ENCODE measurements at places on chromosomes 16 and 17.

DNA sequence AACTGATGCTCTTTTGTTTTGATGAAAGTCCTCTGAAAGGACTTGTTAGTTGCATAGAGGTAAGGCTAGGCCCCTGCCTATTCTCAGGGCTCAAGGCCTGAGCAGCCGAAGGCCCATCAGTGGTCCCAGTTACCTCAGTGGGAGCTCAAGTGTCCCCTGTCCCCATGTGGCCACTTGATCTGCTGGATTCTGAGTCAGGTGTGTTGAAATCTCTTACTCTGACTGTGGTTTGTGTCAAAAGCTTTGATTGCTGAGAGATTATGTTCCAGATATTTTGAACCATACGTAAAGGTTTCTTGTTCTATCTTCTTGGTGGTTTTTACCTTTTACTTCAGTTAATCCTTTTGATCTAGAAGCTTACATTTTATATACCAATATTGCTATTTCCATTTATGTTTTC is 191.7 kb downstream of the LGALS9B start:
- DNase-seq: no peak

DNA sequence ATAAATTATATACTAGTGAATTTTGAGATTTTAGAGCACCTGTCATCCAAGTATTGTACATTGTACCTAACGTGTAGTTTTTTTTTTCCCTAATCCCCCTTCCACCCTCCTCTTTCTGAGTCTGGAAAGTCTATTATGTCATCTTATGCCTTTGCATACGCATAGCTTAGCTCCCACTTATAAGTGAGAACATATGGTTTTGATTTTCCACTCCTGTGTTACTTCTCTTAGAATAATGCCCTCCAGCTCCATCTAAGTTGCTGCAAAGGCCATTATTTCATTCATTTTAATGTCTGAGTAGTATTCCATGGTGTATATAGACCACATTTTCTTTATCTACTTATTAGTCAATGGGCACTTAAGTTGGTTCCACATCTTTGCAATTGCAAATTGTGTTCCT is 177.0 kb upstream of the C16orf82 start:
- DNase-seq: no peak

- no peak for DNase-seq
Measured at GRCh38 chr16:87098976-87099720, 218.0 kb downstream of the C16orf95 start.

- no peak for DNase-seq
Measured at GRCh38 chr17:11279776-11280344, 38.8 kb downstream of the SHISA6 start.

DNA sequence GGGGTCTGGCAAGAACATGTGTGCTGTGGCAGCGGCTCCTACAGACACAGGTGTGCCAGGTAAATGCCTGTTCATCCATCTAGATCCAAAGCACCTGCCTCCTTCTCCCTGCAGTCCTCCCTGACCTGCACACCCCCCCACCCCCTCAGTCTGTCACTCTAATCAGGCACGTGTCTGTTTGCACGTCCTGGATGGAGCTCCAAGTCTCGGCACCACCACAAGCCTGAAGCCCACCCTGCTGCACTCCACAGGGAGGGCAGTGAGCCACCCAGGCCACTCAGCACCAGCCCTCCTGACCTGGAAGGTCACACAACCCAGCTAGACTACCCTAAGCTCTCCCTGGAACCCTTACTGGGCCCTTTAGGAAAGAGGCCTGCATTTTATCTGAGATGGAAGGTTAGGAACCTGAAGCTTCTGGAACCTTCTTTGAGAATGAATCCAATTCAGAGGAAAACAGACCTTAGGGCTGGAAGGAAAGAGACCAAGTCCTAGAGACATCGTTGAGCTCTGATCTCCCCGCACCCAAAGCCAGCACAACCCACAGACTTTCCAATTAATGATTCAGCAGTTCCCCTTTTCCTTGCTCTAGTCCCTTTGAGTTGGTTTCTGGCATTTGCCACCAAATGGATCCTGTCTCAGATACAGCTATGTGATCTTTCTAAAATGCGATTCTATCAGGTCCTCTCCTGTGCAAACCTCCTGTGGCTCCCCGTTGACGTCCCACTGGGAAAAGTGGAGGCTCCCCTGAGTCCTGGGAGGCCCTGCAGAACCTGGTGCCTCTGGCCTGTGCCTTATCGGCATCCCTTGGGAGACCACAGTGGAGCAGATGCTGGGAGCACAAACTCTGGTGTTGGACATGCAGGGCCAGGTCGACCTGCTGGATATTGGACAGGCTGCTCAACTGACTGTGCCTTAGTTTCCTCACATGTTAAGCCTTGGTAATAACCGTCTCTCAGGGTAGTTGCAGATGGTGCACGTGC is 67.9 kb downstream of the PRMT7 start:
- peak; percentile 49 for DNase-seq

GRCh38 chr16:529012-529575 is 1.6 kb downstream of the CAPN15 start:
- no peak for DNase-seq

Measured in chondrocyte (in vitro differentiated cells).